Smooth muscle cell of trachea (primary cell): ENCODE measurements at places on chromosomes 4 and X. TPM values are rescaled to one million over a fixed set of nuclear protein-coding genes. Genes with fewer than 3 reads are reported as not detected.

GABRG1 gene
- not detected in 2 replicates for total RNA-seq

MAGED4B gene
- 44.5 and 53.1 TPM in 2 replicates for total RNA-seq

ANXA3 gene
- 3.6 and 6.7 TPM in 2 replicates for total RNA-seq

KDR gene
- under 0.01 and 0.44 TPM in 2 replicates for total RNA-seq

RHOXF2 gene
- total RNA-seq: not detected in 2 replicates

CLDN2 gene
- not detected in 2 replicates for total RNA-seq

VCX gene
- total RNA-seq: not detected in 2 replicates

ZIC3 gene
- total RNA-seq: not detected in 2 replicates

LDB2 gene
- 105 and 177 TPM in 2 replicates for total RNA-seq

RHOXF2B gene
- not detected in 2 replicates for total RNA-seq

SLC26A1 gene
- 0.33 and 0.44 TPM in 2 replicates for total RNA-seq

WAS gene
- 0.17 TPM in 1 of 2 replicates, not detected in the other for total RNA-seq

PRDM8 gene
- 9.0 and 9.4 TPM in 2 replicates for total RNA-seq

IL1RAPL2 gene
- 0.15 and 0.17 TPM in 2 replicates for total RNA-seq

SORCS2 gene
- total RNA-seq: 0.29 and 0.50 TPM in 2 replicates

LARP7 gene
- 16.9 and 36.7 TPM in 2 replicates for total RNA-seq

TSPAN6 gene
- 28.4 and 34.1 TPM in 2 replicates for total RNA-seq

MTHFD2L gene
- 10.8 and 13.4 TPM in 2 replicates for total RNA-seq

UGT2B11 gene
- total RNA-seq: not detected in 2 replicates

SYNPO2 gene
- total RNA-seq: 2.0 and 6.5 TPM in 2 replicates

GALNTL6 gene
- not detected in 2 replicates for total RNA-seq

SSX4B gene
- not detected in 2 replicates for total RNA-seq

SMPX gene
- total RNA-seq: not detected in 2 replicates

ZNF732 gene
- 0.17 and 0.29 TPM in 2 replicates for total RNA-seq

SRP72 gene
- 98.6 and 102 TPM in 2 replicates for total RNA-seq

FAM133A gene
- 0.15 TPM in 1 of 2 replicates, not detected in the other for total RNA-seq

NKX3-2 gene
- total RNA-seq: 1.2 and 1.5 TPM in 2 replicates

SASH3 gene
- total RNA-seq: not detected in 2 replicates

ODAPH gene
- total RNA-seq: not detected in 2 replicates

AMER1 gene
- total RNA-seq: 2.0 and 3.3 TPM in 2 replicates

SLITRK2 gene
- total RNA-seq: not detected in 2 replicates

AKAP14 gene
- not detected in 2 replicates for total RNA-seq

POU4F2 gene
- not detected in 2 replicates for total RNA-seq

CXCL6 gene
- total RNA-seq: 1.5 and 3.5 TPM in 2 replicates

PQBP1 gene
- total RNA-seq: 50.8 and 62.5 TPM in 2 replicates

PROM1 gene
- not detected in 2 replicates for total RNA-seq

PCDH11X gene
- not detected in 2 replicates for total RNA-seq

MAGEA4 gene
- not detected in 2 replicates for total RNA-seq

TMEM31 gene
- total RNA-seq: 0.17 TPM in 1 of 2 replicates, not detected in the other

MFAP3L gene
- 1.5 and 1.7 TPM in 2 replicates for total RNA-seq

TCP11X1 gene
- total RNA-seq: not detected in 2 replicates

POU3F4 gene
- total RNA-seq: not detected in 2 replicates

GUCY1B1 gene
- 46.6 and 54.5 TPM in 2 replicates for total RNA-seq

ANK2 gene
- total RNA-seq: 104 and 206 TPM in 2 replicates

PAGE2B gene
- total RNA-seq: not detected in 2 replicates
